Calu3 (cell line): ENCODE measurements at places on chromosomes 1 and 21.

GRCh38 chr1:13513895-13514546 is at the start of gene LRRC38:
Gene LRRC38, minus strand, starts transcription at chr1:13514003. Its CDS starts 410 bp downstream, at chr1:13513593.
- H3K27me3 ChIP-seq: no peaks in the 10 kb centered on the region
- DNase-seq: no peak
- H3K27ac ChIP-seq: no peak within 1 kb of the TSS
- H3K4me3 ChIP-seq: no peak within 1 kb of the TSS
- H3K4me1 ChIP-seq: no peaks in the 10 kb centered on the region

GRCh38 chr1:177854951-177855350 is 114.9 kb downstream of the SEC16B start:
- H3K36me3 ChIP-seq: no peaks in the 10 kb centered on the region

DNA sequence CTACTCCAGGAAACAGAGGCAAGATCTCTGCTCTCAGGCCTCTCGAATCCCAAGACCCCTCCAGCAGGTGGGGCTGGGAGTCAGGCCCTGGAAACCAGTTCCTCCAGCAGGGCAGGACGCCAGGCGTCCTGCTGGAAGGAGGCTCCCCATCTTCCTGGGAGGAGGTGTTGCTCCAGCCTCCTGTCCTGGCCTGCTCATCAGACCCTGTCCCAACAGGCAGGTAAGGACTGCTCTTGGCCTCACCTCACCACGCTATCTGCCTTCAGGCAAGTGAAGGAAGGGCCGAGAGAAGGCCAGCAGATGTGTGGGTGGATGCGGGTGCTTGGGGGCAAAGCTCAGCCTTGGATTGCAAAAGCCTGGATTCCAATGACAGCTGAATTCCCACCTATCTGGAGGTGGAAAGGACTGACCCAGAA is 82.9 kb downstream of the SSBP3 start:
- no peak overlapping the region for H3K27ac ChIP-seq
- no peaks in the 10 kb centered on the region for H3K4me1 ChIP-seq

DNA sequence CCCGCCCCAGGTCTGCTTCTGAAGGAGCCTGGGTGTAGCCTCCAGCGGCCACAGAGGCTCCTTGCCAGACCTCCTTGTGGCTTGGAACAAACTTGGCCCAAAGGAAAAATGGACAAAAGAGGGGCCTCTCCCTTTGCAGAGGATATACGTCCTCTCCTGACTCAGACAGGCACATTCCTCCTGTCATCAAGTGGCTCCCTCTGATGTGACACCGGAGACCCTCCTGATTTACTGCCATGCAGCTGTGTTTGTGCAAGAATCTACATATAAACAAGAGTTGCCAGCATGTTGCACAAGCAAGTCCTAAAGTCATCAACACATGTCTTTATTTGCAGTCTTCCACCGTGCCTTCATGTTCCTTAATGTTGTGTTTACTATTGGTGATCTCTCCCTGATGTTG is 54.1 kb upstream of the F3 start:
- no peak for DNase-seq
- peaks cover 5% of the 10 kb centered on the region for H3K36me3 ChIP-seq
- no peak overlapping the region for H3K4me3 ChIP-seq

GRCh38 chr1:45299981-45300668 is 26.6 kb upstream of the HPDL start:
- peak; percentile 36 for DNase-seq
- no peaks in the 10 kb centered on the region for H3K27me3 ChIP-seq
- no peak overlapping the region for H3K4me3 ChIP-seq
- no peak overlapping the region for H3K27ac ChIP-seq
- H3K36me3 ChIP-seq: peaks cover 29% of the 10 kb centered on the region
- H3K4me1 ChIP-seq: peaks cover 8% of the 10 kb centered on the region

DNA sequence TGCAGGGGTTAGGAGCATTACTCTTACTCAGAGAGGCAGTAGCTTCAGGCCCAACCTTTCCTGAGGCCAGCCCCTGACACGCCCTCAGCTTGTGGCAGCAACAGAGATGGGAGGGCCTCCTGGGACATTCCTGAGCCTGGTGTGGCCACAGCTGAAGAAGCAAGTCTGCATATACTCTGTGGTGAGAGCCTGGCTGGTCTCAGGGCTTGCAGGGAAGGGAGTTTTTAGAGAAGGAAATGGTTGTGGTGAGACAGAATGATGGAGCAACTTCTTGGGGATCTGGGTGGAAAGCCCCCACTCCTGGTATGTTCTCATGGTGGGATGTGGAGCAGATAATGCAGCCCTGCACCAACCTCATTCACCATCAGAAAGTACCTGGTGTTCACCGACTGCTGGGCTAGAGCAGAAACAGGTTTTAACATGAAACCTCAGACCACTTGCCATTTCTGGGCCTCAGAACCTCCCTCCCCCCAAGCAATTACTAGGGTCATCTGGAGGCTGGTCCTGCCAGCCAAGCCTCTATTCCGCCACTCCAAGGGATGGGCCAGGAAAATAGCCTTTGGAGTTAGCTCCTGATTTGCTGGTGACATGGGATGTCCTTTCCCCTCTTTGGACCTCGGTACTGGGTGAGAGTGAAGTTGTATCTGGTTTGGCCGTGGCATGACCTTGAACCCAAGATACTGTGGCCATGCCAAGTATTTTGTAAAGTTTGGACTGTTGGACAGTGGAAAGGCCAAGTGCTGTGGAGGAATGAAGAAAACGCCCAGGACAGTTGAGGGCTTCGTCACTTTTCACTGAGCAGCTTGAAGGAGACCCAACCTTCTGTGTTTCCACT is 28.1 kb upstream of the RNF19B start:
- H3K4me1 ChIP-seq: peaks cover 44% of the 10 kb centered on the region
- no peak overlapping the region for H3K4me3 ChIP-seq
- peak; percentile 90 for DNase-seq
- H3K27me3 ChIP-seq: no peaks in the 10 kb centered on the region
- H3K36me3 ChIP-seq: peaks cover 48% of the 10 kb centered on the region

DNA sequence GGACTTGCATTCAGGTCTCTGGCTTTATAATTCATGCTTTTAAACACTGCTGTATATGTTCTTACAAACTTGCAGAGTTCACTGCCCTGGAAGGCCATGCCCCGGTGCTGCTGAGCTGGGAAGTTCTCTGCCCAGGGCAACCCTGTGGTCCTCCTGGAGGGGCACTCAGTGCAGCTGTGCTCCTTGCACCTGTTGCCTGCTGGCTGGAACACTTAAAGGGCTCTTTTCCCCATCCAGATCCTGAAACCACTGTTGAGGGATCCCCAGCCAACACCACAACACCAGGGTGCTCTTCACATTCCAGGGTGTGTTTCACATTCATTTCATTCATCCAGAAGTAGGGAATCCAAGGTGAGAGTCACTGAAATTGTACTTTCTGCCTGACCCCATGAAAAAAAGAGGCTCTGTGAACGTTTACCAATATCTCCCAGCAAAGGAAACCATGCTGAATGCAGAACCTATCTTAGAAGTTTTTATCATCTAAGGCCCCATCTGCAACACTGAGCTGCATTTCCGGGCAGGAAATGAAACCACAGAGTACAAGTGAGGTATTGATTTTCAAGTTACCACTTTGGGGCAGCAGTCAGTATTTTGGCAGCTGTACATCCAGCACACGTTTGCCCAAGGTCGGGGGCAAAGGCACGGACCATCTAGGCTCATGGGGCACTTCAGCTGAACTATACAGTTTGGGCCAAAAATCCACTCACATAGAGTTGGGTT is 16.4 kb upstream of the KIAA0040 start:
- H3K4me3 ChIP-seq: no peak overlapping the region
- H3K4me1 ChIP-seq: peaks cover 14% of the 10 kb centered on the region
- no peak for DNase-seq
- no peaks in the 10 kb centered on the region for H3K36me3 ChIP-seq

GRCh38 chr1:85317560-85317959 is 41.1 kb upstream of the BCL10 start:
- peaks cover 56% of the 10 kb centered on the region for H3K4me1 ChIP-seq
- H3K27me3 ChIP-seq: no peaks in the 10 kb centered on the region
- DNase-seq: no peak
- H3K36me3 ChIP-seq: peaks cover 24% of the 10 kb centered on the region

DNA sequence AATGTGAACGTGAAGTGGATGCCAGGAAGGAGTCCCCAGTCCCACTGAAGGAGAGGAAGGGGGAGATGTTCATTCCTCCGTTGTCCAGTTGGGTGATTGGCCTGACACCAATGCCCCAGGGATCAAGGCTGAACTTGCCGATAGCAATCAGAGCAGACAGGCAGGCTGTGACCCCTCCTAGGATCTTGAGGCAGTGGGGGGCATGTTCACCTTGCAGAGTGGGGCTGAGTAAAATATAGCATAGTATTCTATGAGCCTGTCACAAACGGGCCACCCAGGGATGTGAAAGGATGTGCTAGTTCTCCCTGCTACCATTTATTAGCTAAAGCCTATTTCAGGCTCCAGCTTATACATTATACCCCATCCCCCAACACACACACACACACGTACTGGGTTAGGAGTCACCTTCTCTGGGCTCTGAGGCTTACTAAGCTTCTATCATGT is 80.7 kb upstream of the CD34 start:
- no peak overlapping the region for H3K4me3 ChIP-seq
- H3K36me3 ChIP-seq: no peaks in the 10 kb centered on the region
- H3K27me3 ChIP-seq: peaks cover 82% of the 10 kb centered on the region
- no peak for DNase-seq
- no peaks in the 10 kb centered on the region for H3K4me1 ChIP-seq
